ENCODE measurements at places on chromosomes 1 and 21.

GRCh38 chr1:78224861-78225552 lies 179.2 kb downstream of the GIPC2 start:
- no peak for DNase-seq

DNA sequence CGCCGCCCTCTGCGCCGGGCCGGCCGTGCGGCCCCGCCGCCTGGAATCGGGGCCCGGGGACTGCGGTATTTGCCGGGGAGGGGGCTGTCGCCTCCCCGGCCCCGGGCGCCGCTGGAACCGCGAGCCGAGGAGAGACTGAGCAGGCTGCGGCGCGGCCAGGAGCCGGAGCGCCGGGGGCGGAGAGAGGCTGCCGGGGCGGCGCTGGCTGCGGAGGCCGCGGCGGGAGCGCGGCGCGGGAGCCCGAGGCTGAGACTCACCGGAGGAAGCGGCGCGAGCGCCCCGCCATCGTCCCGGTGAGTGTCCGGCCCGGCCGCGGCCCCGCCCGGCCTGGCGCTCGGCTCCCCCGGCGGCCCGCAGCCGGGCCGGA lies 746 bp downstream of the DYRK1A start:
- DNase-seq: peak; percentile 31

- no peak for DNase-seq
These were observed 16.2 kb upstream of the SERINC2 start for GRCh38 chr1:31396633-31397351.

GRCh38 chr1:1274299-1274930 lies 761 bp upstream of the UBE2J2 start:
- DNase-seq: no peak

GRCh38 chr1:35426097-35426586 lies 131.1 kb downstream of the KIAA0319L start:
- DNase-seq: no peak

GRCh38 chr1:1004780-1005697 lies 5.1 kb upstream of the HES4 start:
- no peak for DNase-seq

- DNase-seq: no peak
These were observed 154.8 kb downstream of the NFIA start for GRCh38 chr1:61237147-61237546.

DNA sequence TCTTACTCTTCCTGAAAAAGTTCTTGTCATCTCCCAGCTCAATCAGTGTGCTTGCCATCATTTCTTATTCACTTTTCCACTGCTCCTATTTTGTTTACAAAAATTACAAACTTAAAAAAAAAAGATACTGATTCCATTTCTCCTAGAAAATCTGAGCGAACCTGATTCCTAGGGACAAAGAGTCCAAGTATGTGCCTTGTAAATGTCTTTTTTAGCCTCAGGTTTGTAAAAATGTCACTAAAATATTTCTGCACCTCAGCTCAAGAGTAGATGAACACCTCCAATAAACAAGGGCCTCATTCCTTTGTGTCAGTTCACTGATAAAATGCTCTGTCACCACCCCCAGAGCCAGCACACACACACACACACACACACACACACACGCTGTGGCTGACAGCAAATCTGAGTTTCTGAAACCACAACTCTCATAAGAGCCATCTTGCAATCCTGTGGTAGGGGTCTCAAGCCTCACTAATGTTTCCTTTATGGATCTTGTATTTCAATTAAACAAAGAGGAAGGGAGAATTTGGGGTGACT lies 299.2 kb downstream of the PBX1 start:
- no peak for DNase-seq

GRCh38 chr1:220707160-220707559 lies 17.0 kb downstream of the C1orf115 start:
- DNase-seq: no peak

GRCh38 chr21:35428489-35428888 lies 379.4 kb upstream of the RUNX1 start:
- DNase-seq: peak; percentile 11

DNA sequence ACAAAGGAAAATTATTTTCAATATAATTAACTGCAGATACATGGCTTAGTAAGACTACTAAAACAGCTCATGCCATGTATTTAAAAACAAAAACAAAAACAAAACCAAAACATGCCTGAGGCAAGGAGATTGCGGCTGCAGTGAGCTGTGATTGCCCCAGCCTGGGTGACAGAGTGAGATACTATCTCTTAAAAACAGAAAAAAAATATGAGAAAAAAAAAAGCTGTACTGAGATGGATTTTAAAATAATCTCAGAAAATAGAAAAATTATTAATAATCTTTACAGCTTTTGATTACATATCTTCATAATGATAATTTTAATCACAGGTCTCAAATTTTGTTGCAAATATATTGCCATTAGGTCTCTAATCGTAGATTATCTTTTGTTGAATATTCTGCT lies 24.0 kb upstream of the LIN9 start:
- no peak for DNase-seq

DNA sequence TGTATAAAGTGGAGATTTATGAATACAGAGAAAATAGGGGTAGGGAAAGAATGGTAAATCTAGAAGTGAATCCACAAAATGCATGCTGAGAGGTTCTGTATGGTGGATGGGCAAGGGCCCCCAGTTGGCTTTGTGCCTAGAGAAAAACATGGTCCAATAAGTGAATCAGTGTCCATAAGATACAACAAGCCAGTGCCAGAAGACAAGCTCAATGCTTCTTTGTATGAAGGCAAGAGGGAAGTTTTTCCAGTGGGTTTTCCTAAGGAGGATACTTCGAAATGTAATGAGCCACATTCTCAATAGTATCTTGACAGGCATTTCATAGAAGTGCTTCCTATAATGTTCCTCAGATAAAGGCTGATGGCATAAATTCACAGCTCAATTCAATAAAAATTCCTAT lies 169.4 kb upstream of the HMCN1 start:
- DNase-seq: no peak

DNA sequence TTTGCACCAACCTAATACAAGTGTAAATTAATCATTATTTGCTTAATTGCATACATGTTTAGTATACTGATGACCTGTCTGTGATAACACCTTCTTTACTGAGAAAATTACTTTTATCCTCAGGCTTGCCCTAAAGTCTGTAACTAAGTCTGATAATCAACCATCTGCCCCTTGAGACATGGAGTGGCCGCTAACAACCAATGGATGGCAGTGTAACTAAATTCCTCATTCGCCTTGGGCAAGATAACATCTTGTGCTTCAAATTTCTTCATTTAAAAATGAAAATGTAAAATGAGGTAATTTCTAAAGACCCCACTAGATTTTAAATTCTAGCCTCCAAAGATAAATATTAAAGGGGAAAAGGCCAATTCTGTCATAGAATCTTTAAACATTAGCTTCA lies 85.1 kb downstream of the ENAH start:
- DNase-seq: no peak

DNA sequence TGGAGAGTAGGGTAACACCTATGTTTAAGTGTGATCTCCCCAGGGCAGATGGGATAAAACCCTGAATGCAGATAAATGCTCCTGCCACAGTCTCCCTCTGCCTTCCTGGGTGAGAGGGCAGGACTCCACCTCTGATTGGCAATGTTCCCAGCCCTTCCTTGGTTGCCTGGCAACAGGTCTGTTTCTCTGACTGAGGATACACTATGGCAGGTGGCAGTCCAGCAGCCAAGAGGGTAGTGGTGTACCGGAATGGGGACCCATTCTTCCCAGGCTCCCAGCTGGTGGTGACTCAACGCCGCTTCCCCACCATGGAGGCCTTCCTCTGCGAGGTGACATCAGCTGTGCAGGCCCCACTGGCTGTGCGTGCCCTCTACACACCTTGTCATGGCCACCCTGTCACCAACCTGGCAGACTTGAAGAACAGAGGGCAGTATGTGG lies at the start of gene DCDC2B:
DCDC2B (plus strand) TSS at position 199 of the 438 bp plus-strand sequence; CDS start at position 204, 5 bp downstream.
- no peak for DNase-seq

- no peak for DNase-seq
These were observed 25.9 kb upstream of the NID1 start for GRCh38 chr1:236090741-236091147.

- DNase-seq: no peak
These were observed 109.4 kb downstream of the GIPC2 start for GRCh38 chr1:78155121-78155520.

DNA sequence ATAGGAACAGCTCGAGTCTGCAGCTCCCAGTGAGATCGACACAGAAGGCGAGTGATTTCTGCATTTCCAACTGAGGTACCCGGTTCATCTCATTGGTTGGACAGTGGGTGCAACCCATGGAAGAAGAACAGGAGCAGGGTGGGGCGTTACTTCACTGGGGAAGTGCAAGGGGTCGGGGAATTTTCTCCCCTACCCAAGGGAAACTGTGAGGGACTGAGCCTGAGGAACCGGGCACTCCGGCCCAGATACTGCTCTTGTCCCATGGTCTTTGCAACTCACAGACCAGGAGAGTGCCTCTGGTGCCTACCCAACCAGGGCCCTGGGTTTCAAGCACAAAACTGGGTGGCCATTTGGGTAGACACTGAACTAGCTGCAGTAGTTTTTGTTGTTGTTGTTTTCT lies 307.1 kb downstream of the AMY1C start:
- no peak for DNase-seq

DNA sequence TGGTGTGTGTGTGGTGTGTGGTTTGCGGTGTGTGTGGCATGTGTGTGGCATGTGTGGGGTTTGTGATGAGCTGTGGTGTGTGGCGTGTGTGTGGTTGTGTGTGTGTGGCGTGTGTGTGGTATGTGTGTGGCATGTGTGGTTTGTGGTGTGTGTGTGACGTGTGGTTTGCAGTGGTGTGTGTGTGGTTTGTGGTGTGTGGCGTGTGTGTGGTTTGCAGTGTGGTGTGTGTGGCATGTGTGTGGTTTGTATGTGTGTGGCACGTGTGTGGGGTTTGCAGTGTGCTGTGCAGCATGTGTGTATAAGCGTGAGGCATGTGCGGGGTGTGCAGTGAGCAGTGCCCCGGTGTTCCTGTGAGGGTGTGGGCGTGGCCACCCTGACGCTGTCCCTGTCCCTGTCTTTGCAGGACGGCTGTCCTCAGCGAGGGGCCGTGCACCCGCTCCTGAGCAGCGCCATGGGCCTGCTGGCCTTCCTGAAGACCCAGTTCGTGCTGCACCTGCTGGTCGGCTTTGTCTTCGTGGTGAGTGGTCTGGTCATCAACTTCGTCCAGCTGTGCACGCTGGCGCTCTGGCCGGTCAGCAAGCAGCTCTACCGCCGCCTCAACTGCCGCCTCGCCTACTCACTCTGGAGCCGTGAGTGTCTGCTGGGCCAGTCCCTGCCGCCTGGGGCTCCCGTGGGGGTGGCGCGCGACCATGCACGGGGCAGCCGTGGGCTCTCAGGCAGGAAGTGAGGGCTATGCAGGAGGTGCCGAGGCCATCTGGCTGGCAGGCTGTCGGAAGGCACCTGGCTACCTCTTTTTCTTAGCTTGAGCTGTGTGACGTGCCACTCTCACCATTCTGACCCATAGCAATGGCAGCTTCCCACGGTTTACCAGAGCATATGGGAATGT lies 52.6 kb upstream of the TRAPPC10 start:
- peak; percentile 22 for DNase-seq

- no peak for DNase-seq
These were observed 28.6 kb downstream of the ATP8B2 start for GRCh38 chr1:154353966-154354365.

DNA sequence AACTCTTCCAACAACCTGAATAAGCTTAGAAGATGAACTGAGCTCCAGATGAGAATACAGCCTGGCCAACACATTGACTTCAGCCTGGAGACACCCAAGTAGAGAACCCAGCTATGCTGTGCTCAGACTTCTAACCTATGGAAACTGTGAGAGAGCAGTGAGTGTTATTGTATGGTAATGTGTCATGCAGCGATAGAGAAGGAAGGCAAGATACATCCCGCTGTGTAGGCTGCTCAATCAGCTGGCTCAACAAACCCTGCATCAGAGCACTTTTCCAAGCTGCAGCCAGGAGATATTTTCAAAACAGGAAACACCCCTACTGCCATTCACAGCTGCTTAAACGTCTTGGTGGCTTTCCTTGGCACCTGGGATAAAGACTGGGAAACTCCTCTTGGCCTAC lies 321.3 kb downstream of the SIPA1L2 start:
- no peak for DNase-seq

GRCh38 chr1:179167418-179167777 lies 62.1 kb downstream of the ABL2 start:
- no peak for DNase-seq

- no peak for DNase-seq
These were observed 45.3 kb downstream of the PKP1 start for GRCh38 chr1:201328576-201328975.

DNA sequence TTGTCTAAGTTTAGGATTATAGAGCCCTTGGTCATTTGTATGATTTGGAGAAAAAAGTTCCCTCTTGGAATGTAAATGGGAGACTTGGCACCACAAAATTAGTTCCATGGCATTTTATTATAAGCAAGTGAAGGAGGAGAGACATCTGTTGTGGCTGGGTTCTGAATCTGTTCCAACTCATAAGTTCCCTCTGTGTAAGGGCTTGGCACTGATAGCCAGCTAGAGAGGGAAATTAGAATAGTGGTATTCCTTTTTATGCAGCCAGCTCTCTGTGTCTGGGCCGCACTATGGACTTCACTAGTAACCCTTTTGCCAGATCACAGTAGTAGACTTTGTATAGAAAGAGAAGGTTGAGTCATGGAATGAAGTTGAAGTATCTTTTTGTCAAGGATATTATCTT lies 31.1 kb downstream of the GNAI3 start:
- no peak for DNase-seq

GRCh38 chr1:210201681-210202080 lies 30.9 kb upstream of the SERTAD4 start:
- DNase-seq: no peak

DNA sequence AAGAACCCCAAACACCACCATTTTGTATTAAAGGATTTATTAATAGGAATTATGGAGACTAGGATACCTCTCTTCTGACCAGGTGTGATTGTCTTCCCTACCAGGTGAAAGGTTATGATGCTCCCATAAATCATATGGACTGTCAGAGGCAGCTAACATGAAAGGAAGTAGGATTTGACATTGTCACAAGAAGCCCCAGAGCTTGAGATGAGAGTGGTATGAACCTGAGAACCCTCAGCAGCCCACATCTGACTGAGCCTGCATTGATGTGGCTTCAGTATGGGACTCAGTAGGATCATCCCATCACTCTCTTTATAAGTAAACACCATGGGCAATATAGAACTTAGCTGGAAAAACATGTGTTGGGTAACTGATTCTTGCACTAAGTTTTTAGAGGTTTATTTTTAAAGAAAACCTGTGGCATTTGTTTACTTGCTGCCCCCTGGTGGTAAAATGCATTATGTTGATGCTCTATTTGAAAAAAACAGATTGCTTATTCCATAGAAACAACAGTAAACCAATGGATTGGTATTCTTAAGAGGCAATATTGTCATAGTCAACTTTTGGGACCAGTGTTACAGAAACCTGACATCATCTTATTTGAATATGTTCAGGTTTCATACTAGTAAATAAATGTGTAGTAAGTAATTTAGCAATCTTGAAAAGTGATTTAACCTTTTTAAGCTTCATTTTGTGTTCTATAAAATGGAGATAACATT lies 16.6 kb upstream of the CACYBP start:
- DNase-seq: peak; percentile 66

- no peak for DNase-seq
These were observed 10.1 kb downstream of the IFNAR1 start for GRCh38 chr21:33334824-33335223.

GRCh38 chr1:181430015-181430885 lies 53.1 kb upstream of the CACNA1E start:
- DNase-seq: no peak

Measured in effector memory CD8-positive, alpha-beta T cell (primary cell).